ENCODE measurements at places on chromosomes 2 and 18.

DNA sequence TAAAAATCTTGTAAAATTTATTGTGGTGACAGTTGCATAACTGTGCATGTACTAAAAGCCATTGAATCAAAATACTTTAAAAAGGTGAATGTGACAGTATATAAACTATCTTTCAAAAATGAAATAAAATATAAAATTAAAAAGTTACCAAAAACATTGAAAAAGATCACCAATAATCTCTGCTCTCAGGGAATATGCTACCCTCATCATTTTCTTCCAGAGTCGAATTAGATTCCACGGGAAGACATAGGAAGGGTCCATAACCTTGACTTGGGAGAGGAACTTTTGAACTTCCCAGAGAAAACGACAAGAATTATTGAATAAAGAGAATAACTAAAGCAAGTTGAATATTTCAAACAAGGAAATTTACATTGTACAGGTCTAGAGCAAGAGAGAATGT is 649.5 kb downstream of the NUP35 start:
- no peak for DNase-seq

GRCh38 chr18:12654971-12655370 is 2.9 kb downstream of the SPIRE1 start:
- DNase-seq, result no peak

DNA sequence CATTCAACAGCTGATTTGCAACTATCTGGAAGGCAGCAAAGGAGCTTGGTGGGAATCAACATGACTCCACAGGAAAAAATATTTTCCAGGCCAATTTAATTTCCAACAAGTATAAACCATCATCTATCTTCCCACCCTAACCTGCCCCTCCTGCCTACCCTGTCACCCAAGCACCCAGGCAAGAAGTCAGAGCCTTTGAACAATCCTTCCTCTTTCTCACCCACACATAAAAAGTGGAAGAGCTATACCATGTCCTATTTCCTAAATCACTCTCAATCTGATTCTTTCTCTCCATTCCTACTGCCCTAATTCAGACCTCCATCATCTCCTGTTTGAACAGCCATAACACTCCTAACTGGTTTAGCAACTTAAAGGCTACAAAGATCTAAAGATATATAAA is 12.7 kb downstream of the SPIRE1 start:
- DNase-seq, result no peak

- DNase-seq, result no peak
Observed at GRCh38 chr2:42562474-42563144, 5.8 kb upstream of the MTA3 start.

DNA sequence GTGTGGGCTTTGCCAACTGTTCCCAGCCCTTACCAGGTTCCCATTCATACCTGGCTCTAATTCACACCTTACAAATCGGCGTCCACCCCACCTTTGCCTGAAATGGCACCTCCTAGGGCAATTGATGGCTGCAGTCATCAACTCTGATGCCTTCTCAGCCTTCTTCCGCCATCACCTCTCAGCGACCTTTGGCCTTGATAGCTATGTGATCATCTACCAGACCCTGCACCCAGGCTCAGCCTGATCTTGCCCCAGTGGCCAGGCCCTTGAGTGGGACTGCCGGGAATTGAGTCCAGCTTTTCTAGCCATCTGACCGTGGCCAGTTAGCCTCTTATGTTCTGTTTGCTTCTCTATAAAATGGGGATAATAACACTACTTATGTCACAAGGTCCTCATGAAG is 32.5 kb downstream of the PSD4 start:
- DNase-seq, result no peak

DNA sequence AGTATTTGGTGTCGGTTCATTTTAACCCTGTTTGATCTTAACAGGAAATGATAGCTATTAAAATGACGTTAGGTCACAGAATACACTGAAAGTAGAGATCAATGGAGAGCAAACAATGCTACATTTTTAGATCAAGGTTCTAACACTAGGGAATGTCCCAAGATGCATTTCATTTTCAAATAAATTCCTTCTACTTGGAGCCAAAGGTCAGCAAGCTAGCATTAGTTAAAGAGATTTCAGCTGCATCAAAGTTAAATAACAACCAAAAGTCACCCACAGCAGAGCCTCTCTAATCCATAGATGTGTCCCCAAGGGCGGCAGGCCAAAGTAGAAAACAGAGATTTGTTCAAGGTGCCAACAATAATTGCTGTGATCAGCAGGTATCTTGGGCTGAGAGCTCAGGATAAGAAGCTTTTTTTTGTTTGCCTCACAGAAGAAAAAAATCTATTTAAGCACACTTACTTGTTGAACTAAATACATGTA is 1233.6 kb upstream of the TMEFF2 start:
- no peak for DNase-seq

DNA sequence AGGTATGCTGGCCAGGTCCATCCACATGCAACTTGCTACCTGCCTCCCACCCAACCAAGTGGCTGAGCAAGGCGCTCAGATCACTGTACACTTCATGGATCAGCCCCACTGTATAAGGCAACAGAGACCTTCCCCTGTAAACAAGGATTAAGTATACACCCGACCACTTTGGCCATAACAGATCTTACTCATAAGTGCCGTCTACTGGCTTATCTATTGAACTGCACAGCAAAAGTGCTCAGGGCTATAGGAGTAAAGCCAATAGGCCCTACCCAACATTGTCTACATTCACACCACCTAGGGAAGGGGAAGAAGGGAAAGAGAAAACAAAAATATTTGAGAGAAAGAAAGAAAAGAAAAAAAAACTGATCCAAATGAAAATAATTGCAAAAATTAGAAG is 663.9 kb upstream of the LRRTM1 start:
- no peak for DNase-seq

DNA sequence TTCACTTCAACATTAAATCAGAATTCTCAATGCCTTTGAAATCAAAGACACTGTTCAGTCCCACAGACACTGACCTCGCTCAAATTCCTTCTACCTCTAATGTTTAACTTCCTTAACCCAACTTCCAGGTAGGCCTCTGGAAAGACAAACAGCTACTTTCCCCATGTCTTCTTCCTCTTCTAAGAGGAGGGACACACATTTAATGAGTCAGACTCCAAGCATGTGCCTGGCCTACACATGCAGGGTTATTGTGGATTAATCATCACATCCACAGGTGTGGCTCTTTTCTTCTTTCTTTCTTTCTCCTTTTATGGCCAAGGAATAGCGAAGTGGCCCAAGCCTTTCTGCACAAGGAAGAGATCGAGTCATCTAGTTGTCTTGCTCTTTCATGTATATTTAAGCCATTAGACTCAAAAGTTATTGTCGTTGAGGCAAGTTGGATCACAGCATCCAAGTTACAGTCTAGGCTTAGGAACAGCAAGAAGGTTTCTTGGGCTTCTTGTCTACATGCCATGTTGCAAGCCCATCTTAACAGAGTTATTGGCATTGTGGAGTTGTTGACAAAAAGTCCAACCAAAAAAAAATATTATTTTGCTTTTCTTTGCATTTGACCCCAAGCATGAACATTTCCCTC is 387.8 kb downstream of the IRS1 start:
- peak; percentile 40 for DNase-seq

- no peak for DNase-seq
Observed at GRCh38 chr2:216283038-216283900, 89.0 kb downstream of the MARCHF4 start.

DNA sequence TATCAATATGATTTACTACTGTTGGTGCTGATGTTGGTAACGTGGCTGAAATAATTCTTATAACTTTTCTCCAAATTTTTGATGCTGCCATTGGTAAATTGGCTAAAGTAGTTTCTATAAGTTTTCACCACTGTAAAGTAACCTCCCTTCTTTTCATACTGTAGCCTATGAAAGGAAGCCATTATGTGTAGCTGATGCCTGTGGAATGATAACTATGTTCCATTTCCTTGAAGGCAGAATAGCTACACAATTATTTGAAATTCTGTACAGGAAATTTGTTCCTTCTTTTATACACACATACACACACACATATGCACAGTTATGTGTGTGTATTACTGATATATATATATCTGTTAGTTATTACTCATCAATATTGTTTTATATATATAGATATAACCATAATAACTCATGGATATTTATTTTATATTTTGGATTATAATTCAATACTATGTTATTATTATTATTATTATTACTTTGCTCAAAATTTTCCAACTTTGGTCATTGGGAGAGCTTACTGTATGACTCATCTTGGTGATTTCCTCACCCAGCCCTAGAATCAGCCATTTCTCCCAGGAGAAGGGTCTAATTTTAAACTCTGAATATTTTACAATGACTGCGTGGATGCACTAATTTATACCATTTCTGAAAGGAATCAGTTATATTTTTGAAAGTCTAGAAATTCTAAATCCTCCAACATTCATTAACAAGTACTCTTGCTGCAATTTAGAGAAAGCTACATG is 1677.7 kb downstream of the SUCLG1 start:
- DNase-seq, result peak; percentile 41

DNA sequence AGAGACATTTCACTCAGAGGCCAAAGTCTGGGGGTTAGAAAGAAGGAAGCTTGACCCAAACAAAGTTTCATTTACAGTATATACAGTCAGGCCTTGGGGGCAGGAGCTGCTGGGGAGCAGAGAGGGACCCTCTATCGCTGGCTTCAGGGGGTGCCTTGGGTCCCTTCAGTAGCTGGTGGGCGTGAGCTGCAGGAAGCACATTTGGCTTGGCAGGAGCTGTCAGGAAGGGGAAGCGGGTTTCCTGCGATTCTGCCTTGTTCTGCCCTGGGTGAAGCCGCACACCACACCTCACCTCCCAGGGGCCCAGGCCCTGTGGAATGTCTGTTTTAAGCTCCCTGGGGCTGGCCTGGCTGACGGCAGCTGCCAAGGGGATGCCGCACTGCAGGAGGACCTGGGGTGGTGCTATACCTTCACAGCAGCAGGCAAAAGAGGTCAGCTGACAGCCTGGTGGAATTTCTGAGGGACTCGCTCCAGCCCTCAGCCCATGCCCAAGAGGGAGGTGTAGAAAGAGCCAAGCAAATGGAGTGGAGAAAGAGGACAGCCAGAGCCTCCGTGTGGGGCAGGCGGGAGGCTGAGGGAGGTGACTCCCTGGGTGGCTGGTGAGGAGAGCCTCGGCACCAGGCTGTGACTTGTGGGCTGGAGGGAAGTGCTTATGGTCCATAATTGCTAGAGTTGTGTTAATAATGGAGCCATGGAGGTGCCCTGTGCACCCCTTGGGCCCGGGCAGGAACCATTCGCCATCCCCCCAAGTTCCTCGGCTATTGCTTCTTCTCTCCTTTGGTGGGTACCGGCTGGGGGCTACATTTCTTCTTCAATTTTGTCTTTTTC is 43.9 kb downstream of the PSD4 start:
- no peak for DNase-seq

- DNase-seq, result peak; percentile 11
Observed at GRCh38 chr2:170571612-170572011, 143.5 kb upstream of the SP5 start.

DNA sequence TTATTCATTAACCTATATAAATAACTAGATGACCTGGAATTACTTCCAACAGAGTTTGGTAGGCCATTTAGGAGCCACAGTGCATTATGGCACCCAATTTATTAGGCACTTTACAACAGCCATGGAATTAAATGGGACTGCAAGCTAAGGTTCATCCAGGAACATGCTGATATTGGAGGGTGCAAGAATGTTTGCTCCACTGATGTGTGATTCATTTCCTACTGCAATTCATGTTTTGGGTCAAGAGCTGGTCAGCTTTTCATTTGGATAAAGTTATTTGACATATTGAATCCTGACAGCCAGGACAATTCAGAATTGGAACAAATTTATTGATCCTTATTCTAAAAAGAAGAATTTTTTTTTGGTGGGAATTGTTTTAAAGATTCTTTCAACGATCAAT is 11.8 kb upstream of the LYPD1 start:
- no peak for DNase-seq

DNA sequence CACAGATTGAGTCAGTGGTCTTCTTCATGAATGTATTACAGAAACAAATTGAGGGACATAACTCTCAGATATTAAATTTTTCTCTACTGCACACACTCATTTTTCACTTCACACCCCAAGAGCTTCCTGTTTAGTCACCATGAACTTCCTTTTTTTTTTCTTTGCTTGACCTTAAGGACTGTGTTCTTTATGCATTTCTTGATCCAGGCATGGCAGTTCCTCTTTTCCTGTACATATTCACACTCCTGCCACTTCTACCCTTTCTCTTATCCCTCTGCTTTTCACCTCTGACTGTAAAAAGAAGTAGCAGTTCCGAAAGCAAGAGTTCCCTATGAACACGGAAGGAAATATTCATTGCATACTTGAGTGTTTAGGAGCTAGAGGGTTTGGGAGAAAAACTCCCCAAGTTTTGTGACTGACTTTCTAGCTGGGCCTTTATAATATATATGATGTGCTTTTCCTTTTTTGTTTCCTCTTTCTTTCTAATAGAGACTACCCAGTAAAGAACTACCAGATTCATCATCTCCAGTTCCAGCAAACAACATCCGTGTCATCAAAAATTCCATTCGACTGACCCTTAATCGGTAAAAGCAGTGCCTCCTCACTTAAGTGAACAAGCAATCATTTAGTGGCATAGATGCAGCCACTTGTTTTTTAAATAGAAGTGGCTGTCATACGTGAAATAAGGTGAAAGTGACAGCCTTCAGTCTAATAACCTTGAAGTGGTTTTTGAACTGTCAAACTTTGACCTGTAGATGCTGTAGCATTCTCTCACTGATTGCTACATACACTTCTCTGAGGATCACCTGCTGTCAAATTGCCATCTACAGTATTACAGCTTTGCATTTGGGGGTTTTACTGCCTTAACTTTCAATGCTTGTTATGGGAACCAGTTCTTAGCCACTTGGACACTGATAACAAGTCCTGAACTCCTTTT is 40.8 kb downstream of the PAPOLG start:
- no peak for DNase-seq

- DNase-seq, result no peak
Observed at GRCh38 chr2:10764896-10765295, 43.5 kb downstream of the ATP6V1C2 start.

- peak; percentile 50 for DNase-seq
Observed at GRCh38 chr2:221485503-221485870, 86.6 kb downstream of the EPHA4 start.

DNA sequence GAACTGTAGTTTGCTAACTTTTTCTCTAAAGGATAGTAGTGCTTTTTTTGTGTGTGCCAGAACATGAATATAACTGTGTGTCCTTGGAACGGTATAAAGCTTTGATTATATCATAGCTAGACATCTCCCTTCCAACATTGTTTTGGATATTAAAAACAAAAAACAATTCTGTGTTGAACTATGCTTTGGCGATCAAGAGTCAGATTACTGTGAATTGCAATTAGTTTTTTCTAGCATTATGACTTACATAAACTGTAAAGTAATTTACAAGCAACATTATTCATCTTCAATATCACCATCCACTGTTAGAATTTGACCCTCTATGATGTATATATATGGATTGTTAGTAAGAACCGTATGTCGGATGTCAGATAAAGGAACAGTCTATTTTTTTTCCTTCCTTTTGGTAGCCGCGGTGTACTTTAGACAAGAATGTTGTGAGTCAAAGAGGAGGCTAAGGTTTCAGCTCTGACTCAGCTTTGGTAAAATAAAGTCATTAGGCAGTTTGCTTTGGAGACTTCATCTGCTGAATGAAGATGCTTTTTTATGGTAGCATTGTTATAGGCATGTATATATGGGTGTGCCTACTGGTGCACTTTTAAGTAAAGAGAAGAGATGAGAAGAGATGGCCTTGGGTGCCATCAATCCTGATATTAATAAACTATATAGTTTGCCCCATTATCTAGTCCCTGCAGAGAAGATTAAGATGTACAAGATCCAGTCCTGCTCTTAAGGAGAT is 76.4 kb downstream of the LTBP1 start:
- DNase-seq, result peak; percentile 86
